NCI-H2171 treated with DMSO at 0.1 percent for 48 hours (cell line): ENCODE measurements at places on chromosomes 7 and 10.

DNA sequence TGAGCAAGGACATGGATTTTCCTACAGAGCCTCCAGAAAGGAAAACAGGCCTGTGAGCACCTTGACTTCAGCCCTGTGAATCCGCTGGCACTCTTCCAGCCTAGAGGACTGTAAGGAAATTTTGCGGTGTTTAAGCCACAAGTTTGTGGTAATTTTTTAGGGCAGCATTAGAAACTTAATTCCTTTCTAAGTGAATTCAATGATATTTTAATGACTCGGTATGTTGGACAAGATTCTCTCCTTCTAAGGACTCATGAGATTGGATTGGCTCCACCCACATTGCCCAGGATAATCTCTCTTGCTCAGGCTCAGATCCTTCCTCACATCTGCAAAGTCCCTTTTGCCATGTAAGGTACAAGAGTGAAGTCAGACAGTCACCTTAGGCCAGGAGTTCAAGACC, 4.5 kb downstream of the LYZL2 start:
- no peak for DNase-seq

GRCh38 chr7:6385110-6385781, 62.5 kb downstream of the DAGLB start:
- no peak for DNase-seq

- no peak for DNase-seq
Measured at GRCh38 chr7:30434140-30434799, 44.3 kb downstream of the NOD1 start.

GRCh38 chr7:95798401-95798930, 26.1 kb downstream of the DYNC1I1 start:
- no peak for DNase-seq

- no peak for DNase-seq
Measured at GRCh38 chr10:14839305-14839695, 1.2 kb downstream of the HSPA14 start.

GRCh38 chr10:86188796-86189558, 177.6 kb downstream of the GRID1 start:
- no peak for DNase-seq

GRCh38 chr7:71925663-71926062, 486.5 kb downstream of the CALN1 start:
- no peak for DNase-seq
